ENCODE measurements at places on chromosomes 4 and X.
A peak's percentile ranks its signal among the peaks of the same experiment; 100 is the strongest.

DNA sequence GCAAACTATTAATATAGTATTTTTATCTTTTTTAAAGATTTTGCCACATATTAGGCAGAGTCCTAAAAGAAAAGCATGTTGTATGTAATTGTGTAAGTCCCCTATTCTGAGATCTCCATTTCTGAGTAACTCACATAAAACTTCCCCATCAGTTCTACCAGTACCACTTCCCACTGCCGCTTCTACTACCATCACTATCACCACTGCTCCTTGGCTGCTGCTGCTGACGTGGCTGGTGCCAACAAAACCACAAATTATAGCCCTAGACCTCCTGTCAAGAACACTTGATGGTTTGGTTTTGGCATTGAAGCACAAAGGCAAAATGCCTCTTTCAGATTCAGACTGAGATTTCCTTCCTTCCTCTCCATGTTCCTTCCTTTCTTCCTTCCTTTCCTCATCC, 106.4 kb downstream of the MMRN1 start:
- DNase-seq = no peak

DNA sequence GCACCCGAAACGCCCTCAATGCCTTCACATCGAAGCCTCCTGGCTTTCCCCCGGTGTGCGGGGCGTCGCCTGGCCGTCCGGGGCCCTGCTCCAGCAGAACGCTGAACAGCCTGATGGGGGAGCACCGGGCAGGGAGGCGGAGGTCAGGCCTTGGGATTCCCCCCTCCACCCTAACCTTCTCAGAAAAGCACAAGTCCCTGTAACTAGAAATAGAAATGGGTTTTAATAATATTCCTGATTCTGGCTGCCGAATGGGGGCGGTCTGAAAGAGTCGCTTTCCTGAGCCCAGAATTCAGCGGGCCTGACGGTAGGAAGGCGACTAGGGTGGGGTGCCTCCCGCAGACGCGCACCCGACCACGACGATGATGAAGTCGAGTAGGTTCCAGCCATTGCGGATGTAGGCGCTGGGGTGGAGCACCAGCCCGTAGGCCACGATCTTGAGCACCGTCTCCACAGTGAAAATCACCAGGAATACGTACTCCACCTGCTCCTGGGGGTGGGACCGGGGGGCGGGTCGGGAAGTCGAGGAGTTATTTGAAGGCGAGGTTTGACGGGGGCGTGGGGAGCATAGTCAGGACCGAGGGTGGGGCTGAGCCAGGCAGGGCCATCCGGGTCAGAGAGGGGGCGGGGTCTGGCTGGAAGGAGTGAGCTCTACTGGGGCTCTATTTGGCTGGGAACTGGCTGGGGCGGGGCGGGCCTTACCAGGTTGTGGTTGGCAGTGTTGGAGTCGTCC, 2.5 kb downstream of the CACNA1F start:
- peak; percentile 15 for DNase-seq

DNA sequence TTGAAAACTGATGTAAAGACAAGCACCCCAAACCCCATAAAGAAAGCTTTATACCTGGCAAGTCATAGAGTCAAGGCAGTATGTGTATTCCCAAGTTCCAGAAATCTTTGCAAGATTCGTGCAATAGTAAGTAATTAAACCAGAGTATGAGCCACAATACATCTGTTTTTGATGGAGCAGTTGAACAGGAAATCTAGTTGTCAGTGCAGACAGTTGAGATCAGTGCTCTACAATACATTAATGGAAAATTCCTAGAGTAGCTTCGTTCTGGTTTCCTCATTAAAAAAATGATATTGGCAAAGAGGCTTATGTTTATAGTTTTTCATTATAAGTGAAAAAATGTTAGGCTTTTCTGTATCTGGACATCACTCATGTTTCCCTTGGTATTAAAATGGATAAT, 575.3 kb downstream of the TRIML1 start:
- no peak for DNase-seq

GRCh38 chrX:641671-642435, 11.3 kb downstream of the SHOX start:
- no peak for DNase-seq

DNA sequence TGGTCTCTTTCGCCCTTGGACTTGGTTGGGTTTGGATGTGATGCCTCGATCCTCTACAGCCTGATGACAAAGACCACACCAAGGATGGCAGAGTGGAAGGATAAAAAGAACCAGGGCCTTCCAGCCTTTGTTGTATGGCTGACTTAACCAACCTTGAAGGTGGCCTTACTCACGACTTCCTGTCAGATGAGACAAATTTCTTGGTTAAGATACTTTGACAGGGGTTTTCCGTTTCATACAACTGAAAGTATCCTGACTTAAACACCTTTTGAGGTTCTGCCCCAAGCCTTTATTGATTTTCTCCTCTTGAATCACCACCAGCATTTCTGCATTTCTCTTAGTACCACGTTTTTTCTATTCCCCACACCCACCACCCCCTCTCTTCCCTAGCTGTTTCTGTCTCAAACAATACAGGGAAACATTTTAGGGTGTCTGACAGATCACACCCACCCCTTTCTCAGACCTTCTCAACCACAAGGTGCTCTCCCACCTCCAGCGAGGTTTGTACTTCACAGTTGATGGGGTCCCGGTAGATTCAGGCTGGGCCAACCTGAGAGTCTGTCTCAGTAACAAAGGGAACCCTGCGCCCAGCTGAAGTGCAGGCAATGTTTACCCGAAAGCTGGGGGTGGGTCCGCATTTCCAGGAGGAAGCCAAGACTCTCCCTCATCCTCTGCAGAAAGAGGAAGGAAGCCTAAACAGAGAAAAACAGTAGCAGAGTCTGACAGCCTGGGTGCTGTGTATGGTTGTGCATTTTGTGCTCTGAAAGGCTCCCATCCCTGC, 5.0 kb upstream of the TSPAN5 start:
- DNase-seq = peak; percentile 41

DNA sequence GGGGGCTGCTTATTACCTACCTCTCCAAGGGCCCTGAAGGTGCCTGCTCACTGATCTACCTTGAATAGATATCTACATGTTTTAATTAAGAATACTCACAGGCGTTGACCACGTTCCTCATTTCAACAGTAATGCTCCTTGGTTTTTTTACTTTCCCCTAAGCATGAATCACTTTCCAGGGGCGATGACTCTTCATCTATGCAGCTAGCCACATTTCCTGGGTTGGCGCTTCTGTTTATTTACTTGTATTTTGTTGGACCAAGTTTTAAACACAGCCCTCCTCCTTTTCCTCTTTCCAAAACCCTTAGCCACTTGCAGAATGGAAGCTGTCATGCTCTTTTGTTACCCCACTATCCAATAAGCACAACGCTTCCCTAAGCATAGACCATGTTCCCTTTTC, 50.8 kb downstream of the CBLL2 start:
- no peak for DNase-seq

DNA sequence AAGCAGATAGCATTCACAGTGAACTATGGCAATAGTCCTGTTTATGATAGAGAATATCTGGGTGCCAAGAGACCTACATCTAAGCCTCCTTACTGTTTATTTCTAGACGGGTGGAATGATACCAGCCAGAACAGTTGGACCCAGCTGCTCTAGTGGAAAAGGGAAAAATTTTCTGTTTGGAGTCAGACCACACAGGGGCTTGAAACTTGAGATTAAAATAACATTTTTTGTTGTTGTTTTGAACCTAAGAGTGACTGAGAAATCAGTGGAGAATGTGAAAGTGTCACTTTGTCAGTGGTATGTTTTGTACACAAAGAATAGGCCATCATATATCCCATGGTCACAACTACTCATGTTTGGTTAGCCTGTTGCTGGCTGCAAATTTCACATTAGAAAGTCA, 105.7 kb downstream of the AGTR2 start:
- DNase-seq = no peak

All from stimulated activated CD8-positive, alpha-beta memory T cell treated with anti-CD3 and anti-CD28 coated beads, Interleukin-15, amount 100 ng/mL, for 4 hours (primary cell).